ENCODE measurements at places on chromosomes 12 and 14. TPM values are rescaled to one million over a fixed set of nuclear protein-coding genes. Genes with fewer than 3 reads are reported as not detected.

Gene KIAA0586
- total RNA-seq, result 8.8 TPM

Gene FGF6
- total RNA-seq, result not detected

Gene MANSC1
- total RNA-seq, result 4.3 TPM

Gene CLEC6A
- total RNA-seq, result not detected

Gene KIF26A
- 4.2 TPM for total RNA-seq

Gene VDR
- 3.2 TPM for total RNA-seq

Gene DAAM1
- 14.7 TPM for total RNA-seq

Gene SLC2A14
- total RNA-seq, result 0.12 TPM

Gene ZNF891
- 0.24 TPM for total RNA-seq

Gene NELL2
- not detected for total RNA-seq

Gene ZNF605
- total RNA-seq, result 4.3 TPM

Gene RAPGEF3
- 0.54 TPM for total RNA-seq

Gene POTEM
- total RNA-seq, result not detected

Gene CLEC14A
- not detected for total RNA-seq

Gene TMEM63C
- total RNA-seq, result 2.2 TPM

Gene ANO2
- total RNA-seq, result not detected

Gene BDKRB2
- total RNA-seq, result 1.9 TPM

Gene CCDC88C
- total RNA-seq, result 6.0 TPM

Gene RHOJ
- total RNA-seq, result not detected

Gene ASB8
- 15.3 TPM for total RNA-seq

Gene PLEKHG7
- total RNA-seq, result not detected

Gene KLRK1
- not detected for total RNA-seq

Gene ZFHX2
- 1.5 TPM for total RNA-seq

Gene SYNDIG1L
- not detected for total RNA-seq

Gene TMTC3
- 13.4 TPM for total RNA-seq

Gene WNK1
- 82.9 TPM for total RNA-seq

Measured in A549 treated with ZK216348 at 1 μM for 4 hours (cell line).